NCI-H1930 (cell line): ENCODE measurements at places on chromosomes 4 and X.
A peak's percentile ranks its signal among the peaks of the same experiment; 100 is the strongest.

DNA sequence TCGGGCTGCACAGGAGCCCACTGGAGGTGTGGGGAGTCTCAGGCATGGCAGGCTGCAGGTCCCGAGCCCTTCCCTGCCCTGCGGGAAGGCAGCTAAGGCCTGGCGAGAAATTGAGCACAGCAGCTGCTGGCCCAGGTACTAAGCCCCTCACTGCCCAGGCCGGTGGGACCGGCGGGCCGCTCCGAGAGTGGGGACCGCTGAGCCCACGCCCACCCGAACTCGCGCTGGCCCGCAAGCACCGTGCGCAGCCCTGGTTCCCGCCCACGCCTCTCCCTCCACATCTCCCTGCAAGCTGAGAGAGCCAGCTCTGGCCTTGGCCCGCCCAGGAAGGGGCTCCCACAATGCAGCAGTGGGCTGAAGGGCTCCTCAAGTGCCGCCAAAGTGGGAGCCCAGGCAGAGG lies 82.0 kb upstream of the NEIL3 start:
- no peak for DNase-seq

DNA sequence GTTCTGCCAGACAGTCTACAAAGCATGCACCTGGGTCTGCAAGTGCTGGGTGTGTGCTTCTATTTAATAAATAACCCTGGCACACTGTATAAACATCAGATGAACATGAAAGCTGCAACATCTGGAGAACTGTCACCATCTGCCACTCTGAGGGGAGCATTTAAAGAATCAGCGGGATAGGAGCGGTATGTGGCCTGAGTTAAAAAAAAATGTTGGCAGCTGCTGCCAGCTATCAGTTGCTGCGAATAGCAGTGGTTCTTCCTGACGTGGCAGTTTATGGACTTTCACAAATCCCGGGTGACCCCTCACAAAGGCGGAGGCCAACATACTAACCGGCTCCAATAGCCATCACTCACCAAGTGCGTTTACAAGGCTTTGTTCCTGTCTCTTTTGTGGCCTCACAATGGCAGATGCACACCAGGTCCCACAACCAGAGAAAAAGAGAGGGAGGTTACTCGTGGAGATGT lies 95.1 kb downstream of the RASL11B start:
- peak; percentile 93 for DNase-seq

DNA sequence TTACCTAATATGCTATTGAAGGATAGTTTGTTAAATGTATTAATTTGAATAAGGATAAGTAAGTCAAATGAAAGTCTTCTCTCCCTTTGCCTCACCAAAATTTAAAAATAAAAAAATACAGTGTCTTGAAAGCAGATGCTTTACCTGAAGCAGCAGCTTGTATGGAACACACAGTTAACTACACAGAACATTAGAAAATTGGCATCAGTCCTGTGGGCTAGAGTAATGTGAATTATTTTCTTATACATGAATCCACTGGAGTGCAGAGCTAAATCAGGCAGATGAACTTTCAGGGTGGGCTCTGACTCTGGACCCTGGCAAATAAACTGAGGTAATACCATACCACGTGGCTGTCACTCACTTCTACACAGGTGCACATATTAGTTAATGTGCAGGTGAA lies 348.0 kb downstream of the FSTL5 start:
- no peak for DNase-seq

DNA sequence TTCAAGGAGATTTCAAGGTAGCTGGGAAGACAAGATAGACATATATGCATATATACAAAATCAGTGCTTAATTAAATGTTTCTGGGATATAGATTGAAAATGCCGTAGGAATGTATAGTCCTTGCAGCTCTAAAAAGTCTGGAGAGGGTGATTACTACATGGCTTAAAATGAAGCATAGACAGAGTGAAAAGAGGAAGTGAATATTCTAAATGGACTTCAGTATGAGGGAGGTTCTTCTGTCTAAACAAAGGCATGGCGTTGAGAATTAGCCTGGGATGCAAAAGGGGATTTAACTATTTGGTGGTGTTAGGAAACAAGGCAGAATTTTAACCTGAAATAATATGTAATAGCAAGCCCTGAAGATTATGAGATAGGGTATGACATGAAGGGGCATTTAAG lies 141.5 kb upstream of the FRMPD4 start:
- no peak for DNase-seq

DNA sequence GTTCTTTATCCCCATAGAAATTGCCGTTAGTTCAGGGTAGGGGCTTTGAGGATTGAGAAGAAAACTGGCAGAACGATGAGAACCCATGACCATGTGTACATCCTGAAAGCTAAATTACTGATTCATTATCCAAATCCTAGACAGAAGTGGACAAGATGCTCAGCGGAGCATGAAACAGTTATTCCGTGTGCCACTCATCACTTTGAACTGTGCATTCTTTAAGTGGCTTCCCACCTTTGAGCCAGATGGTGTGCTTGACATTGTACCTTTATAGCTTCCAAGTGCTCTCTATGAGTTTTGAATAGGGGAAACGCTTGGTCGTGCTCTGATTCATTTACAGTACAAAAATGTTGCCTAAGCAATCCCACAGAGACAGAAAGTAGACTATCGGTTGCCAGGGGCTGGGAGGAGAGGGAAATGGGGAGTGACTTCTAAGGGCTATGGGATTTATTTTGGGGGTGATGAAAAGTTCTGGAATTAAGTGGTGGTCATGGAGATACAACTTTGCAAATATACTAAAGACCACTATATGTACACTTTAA lies 100.0 kb downstream of the DOCK11 start:
- no peak for DNase-seq

DNA sequence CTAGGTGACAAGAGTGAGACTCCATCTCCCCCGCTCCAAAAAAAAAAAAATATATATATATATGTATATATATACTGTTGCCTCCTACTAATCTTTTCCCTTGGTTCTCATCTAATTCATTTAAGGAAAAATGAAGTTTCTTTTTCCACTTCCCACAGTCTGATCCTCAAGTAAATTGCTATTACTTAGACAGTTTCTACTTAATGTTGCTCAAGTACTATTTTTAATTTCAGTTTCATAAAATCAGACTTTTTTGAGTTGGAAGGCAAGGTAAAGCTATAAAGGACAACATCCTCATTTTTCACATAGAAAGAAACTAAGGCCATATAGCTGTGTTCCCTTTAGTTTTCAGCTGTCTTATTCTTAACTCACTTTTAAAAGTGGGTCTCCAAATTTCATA lies 5.8 kb downstream of the RXFP1 start:
- no peak for DNase-seq

GRCh38 chr4:41258783-41259182 lies 2.1 kb downstream of the UCHL1 start:
- DNase-seq = peak; percentile 16

GRCh38 chrX:18984381-18985185 lies 669 bp upstream of the PHKA2 start:
- peak; percentile 65 for DNase-seq

GRCh38 chr4:127007305-127007704 lies 625.5 kb upstream of the INTU start:
- DNase-seq = no peak

DNA sequence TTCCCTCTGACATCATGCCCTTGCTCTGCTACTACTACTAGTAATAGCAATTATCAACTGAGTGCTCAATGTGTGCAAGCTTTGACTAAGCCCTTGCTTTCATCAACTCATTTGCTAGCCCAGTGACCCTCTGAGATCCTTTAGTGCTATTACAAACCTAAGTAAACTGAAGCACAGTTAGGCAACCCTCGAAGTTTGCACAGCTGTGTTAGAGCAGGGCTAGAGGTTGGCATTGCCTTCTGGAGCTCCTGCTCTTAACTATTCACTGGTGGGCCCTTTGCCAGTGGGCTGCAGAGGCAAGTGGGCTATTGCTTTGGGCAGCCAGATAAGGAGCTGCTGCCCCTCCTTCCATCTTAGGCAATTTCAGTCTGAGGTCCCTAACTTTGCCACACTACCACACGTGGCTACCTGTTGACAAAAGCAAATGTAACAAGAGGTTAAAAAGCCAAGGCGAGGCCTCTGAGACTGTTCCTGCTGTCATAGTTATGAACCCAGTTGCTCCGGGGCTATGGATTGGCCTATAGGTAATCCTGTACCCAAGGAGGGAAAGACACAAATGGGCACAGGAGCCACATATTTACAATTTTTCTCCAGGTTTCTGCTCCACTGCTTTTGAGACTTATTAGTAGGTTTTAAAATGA lies 41.5 kb upstream of the ANKRD50 start:
- peak; percentile 16 for DNase-seq

DNA sequence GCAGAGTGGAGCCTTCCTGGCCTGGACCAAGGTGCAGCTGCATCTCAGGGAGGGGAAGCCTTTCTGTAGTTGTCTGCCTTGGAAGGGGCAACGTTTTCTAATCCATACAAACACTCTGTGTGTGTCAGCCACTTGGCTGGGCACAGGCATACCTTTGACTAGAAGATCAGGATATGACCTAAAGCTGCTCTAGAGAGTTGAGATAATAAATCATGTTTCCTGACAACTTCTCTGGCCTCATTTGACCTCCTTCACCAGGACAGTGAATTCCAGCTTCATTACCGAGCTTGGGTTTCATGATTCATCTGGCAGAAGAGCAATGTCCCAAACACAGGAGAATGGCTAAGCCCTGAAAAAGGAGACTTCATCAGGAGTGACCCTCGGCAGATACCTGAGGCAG lies 89.6 kb upstream of the KIT start:
- DNase-seq = no peak

- no peak for DNase-seq
These were observed 53.4 kb downstream of the IRF2 start for GRCh38 chr4:184420881-184421416.

- DNase-seq = no peak
These were observed 6.9 kb downstream of the SHROOM3 start for GRCh38 chr4:76441881-76442280.

DNA sequence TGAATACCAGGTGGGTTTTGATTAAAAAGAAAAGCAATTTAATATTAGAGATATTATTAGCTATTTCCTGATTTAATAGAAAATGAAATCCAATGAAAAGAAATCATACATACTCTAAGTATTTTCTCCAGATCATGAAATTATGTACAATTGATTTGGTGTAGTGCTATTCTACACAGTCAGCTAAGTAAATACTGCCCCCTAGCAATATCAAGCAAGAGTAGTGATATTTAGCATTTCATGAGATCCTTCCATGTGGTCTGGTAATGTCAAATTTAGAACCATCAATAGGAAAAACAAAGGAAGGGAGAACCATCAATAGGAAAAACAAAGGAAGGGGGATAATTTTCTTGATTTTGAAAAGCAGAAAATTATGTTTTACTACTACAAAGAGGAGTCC lies 114.6 kb downstream of the TBCK start:
- no peak for DNase-seq

DNA sequence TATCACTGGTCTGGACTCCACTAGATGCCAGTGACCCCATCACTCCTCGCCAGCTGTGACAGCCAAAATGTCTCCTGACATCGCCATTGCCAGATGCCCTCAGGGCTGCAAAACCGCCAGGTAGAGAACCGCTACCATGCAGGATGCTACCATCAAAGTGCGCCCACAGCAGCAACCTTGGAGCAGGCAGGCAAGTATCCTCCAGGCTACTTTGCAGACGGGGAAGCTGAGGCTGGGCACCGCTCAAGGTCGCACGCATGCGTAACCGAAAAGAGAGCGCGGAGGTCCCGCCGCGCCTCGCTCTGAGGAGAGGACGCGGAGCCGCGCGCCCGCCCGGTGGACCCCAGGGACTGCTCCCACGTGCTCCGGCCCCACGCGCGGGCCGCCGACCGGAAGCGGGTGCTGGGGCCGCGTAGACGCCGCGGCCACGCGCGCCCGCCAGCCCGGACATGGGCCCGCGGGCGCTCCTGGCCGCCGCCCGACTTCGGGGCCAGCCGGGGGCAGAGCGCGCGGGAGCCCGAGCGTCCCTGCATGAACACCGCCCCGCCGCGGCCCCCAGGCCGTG lies at the start of gene STS:
Gene STS, plus strand, starts transcription at position 300 of the 565 bp plus-strand sequence. CDS start 105,488 bp downstream, outside the sequence.
- DNase-seq = peak; percentile 37

DNA sequence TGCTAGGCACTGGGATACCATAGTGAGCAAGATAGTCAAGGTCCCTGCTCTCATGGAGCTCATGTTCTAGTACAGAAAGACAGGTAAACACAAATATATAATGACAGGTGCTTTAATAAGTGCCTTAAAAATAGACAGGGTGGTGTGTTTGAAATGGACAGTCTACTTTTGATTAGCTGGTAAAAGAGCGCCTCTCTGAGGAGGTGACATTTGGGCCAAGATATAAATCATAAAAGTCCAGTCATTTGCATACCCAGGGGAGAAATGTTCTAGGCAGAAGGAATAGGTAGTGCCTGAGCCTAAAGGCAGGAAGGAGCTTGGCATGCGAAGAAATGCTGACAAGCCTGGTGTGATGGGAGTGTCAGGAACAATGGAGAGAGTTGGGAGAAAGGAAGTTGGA lies 83.6 kb downstream of the DNAAF6 start:
- no peak for DNase-seq

- DNase-seq = no peak
These were observed 21.2 kb downstream of the USP17L30 start for GRCh38 chr4:9384126-9384525.

DNA sequence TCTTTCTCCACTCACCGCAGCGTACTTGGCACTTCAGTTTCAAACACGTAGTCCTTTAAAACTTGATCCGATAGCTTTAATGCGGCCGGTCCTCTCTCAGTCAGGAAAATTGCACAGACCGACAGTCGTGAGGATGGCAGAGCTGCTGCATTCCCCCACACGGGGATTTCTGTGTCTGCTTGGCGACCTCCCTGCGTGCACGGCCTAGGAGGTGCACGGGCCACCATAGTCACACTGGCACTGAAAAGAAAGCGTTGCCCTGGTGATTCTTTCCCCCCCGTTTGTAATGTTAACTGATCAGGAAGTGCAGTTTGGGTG lies 10.3 kb downstream of the AKAP17A start:
- DNase-seq = no peak

DNA sequence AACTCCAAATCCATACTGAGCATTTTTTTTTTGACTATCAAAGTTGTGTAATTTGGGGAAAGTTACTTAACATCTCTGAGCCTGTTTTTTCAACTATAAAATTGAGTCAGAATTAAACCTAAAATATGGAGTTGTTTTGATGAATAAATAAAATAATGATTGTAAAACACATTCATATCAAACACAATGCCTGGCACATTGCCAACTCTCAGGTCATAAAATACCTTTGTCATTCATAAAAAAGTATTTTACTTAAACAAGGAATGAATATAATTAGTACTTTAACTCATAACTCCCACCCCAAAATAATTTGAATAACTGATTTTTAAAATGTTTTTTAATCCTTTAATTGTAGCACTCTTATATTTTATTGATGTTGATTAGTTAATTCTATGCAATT lies 3.8 kb upstream of the GPR174 start:
- DNase-seq = no peak

- DNase-seq = no peak
These were observed 273.8 kb downstream of the GASK1B start for GRCh38 chr4:157898836-157899605.

- no peak for DNase-seq
These were observed 58.2 kb upstream of the NKAP start for GRCh38 chrX:120001787-120002186.

GRCh38 chr4:122766950-122767349 lies 34.4 kb downstream of the BBS12 start:
- no peak for DNase-seq

GRCh38 chr4:89929425-89930159 lies 34.9 kb downstream of the MMRN1 start:
- no peak for DNase-seq
